ENCODE measurements at places on chromosomes 4 and X.

- DNase-seq = no peak
Observed at GRCh38 chrX:54166915-54167314, 16.1 kb downstream of the FAM120C start.

DNA sequence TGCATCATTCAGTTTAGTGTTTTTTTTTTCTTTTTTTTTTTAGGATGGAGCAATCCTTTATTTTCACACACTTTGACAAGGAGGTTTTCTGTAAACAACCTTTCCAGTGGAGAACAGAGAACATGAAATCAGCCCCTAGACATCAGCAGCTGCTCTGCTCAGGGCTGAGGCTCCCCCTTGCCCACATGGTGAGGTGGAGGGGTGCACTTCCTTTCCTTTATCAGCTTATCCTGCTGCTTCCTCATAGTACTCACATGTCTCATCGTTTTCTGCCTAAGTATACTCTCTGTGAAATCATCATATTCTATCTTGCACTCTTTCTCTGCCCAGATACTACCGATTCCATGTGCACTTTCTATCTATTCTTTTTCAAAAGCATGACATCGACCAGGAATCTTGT is 47.6 kb upstream of the PRSS12 start:
- DNase-seq = no peak

DNA sequence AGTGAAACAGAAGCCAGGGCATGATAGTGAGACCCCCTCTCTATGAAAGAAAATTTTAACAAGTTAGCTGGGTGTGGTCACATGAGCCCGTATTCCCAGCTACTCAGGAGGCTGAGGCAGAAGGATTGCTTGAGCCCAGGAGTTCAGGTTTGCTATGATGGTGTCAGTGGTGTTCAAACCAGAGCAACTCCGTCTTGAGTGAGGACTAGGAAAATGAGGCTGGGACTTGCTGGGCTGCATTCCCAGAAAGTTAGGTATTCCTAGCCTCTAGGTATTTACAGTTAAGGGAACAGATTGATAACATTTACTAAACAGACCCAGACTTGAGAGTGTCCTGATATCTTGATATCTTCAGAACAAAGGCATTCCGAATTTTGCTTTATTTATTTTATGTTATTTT is 37.0 kb upstream of the NOCT start:
- no peak for DNase-seq

- DNase-seq = no peak
Observed at GRCh38 chr4:176856421-176856820, 63.7 kb upstream of the VEGFC start.

DNA sequence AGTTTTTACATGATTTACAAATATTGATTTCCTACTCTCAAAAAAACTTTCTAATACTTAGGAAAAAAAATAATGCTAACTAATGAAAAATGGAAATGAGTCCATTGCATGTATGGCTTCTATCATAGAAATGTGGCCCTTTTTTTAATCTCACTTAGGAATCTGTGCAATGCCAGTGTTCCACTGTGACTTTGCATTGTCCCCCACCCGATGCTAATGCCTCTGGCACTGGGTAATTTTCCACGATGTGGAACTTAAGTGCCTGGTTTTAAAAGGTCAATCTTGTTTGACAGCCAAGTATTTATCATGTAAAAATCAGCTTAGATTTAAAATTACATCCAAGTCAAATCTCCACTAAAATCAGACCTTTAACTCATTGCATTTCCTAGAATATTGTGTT is 53.1 kb downstream of the SPATA4 start:
- no peak for DNase-seq

- no peak for DNase-seq
Observed at GRCh38 chrX:18457000-18457399, 31.6 kb downstream of the CDKL5 start.

Measured in iPS DF 6.9 (cell line).